Mammary microvascular endothelial cell (primary cell): ENCODE measurements at places on chromosomes 1 and 21. TPM values are rescaled to one million over a fixed set of nuclear protein-coding genes. Genes with fewer than 3 reads are reported as not detected.

Gene TYW3
- total RNA-seq = 13.6 and 17.6 TPM in 2 replicates

Gene PLEKHO1
- total RNA-seq = 85.1 and 90.5 TPM in 2 replicates

Gene C8B
- not detected in 2 replicates for total RNA-seq

Gene CPTP
- total RNA-seq = 40.4 and 40.6 TPM in 2 replicates

Gene BARHL2
- not detected in 2 replicates for total RNA-seq

Gene ATAD3C
- 0.07 TPM in 1 of 2 replicates, not detected in the other for total RNA-seq

Gene MYOG
- not detected in 2 replicates for total RNA-seq

Gene CLCA4
- total RNA-seq = not detected in 2 replicates

Gene KIRREL1
- 22.6 and 22.9 TPM in 2 replicates for total RNA-seq
